ENCODE measurements at places on chromosomes 16 and 17.
A peak's percentile ranks its signal among the peaks of the same experiment; 100 is the strongest.

DNA sequence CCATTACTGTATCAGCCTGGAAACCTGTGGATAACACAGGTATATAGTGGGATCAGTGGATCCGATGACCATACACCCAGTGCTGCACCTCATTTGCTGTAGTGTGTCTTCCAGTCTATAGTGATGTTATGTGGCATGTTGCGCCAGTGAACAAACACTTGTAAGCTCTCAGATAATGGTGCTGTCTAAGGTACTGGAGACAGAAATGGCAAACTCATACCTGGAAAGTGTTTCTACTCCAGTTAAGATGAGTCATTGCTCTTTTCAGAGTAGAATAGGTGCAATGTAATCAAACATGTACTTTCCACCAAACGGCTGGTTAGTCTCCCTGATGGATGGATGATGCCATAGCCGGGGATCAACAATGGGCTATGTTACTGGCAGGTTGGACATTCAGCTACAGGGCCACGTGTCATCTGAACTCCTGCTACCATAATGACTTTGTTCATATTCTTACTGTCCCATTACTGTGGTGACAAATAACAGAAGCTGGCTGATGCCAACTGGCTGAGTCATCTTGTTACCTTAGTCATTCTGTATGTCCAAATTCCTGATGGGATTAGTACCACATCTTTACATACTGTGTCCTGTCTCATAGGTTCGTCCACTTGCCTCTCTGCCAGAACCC lies 6.3 kb downstream of the CCL11 start:
- no peak for DNase-seq

DNA sequence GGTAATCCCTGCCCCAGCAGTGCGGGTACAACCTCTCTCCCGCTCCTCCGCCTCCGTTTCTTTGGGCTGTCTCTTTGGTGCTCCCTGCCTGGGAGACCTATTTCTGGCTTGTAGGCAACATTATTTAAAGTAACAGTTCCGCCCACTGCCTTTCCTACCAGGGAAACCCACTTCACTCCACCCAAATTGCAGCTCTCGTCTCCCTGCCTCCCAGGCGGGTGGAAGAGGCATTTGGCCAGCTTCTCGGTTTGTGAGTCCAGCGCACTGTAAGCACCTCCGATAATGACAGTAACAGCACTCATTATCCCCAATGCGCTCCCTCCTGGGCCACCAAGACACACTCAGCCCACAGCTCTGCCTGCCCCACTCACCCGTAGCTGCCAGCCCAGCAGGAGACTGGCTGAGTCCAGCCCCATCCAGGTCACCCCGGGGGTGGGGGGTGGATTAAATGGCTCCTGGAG lies 165.1 kb upstream of the CDC42EP4 start:
- peak; percentile 67 for DNase-seq

DNA sequence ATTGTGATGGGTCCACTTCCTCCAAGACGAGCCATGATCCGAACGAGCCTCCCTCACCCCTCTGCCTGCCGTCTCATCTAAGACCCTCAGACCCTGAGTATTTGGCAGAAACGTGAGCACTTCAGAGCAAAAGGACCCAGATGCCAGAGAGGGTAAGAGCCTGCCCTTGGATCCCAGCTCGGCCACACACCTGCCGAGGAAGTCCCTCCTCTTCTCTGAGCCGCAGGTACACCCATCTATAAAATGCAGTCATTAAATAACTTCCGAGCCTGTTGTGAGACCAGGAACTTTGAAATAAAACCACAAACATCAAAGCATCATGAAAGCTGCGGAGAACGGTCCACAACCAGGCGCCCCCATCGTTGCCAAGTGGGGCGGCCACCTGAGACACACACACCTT lies 64.8 kb upstream of the DOC2B start:
- DNase-seq: no peak

GRCh38 chr16:70476272-70477020 lies 22.1 kb downstream of the FCSK start:
- DNase-seq: no peak

- no peak for DNase-seq
Observed at GRCh38 chr17:44187131-44187899, 543 bp downstream of the TMUB2 start.

GRCh38 chr16:72896485-72897118 lies 151.3 kb downstream of the ZFHX3 start:
- DNase-seq: no peak

- no peak for DNase-seq
Observed at GRCh38 chr16:17368446-17368845, 102.3 kb downstream of the XYLT1 start.

DNA sequence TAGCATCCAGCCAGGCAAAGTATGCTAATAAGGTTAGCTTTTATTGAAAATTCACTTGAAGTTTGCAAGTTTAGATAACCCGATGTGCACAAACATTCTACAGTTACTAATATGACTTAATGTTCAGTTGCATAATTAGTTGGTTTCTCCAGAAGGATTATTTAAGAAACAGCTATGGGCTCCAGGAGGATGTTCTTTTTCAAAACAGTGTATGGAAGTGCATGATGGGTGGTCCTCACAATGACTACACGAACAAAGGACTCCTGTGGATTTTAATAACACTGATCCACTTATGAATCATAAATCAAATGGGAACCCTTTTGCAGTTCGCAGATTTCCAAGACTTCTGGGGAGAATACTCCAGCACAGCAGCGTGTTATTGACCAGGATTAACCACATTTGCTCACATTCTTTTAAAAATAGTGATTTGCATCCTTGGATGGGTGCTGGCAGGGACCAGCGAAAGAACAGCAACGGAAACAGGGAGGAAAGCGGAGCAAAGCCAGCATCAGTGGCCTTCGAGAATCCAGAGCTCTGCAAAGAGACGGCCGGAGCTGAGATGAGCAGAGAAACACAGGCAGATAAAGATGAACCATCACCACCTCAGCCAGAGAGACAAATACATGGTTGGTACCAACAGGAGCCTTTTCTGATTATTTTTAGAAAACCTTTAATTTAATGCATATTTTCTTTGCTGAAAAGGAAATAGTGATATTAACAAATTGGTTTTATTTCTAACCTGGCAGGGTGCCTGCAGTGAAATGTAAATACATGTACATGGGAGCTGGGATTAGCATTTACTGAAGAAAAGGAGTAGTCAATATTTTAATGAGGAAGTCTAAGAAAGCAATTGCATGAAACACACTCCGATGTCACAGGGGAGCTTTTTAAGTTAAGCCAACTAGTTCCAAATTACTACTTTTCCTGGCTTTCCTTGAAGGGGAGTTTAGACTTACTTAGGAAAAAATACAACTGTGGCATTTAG lies 623.2 kb upstream of the ZFHX3 start:
- no peak for DNase-seq

DNA sequence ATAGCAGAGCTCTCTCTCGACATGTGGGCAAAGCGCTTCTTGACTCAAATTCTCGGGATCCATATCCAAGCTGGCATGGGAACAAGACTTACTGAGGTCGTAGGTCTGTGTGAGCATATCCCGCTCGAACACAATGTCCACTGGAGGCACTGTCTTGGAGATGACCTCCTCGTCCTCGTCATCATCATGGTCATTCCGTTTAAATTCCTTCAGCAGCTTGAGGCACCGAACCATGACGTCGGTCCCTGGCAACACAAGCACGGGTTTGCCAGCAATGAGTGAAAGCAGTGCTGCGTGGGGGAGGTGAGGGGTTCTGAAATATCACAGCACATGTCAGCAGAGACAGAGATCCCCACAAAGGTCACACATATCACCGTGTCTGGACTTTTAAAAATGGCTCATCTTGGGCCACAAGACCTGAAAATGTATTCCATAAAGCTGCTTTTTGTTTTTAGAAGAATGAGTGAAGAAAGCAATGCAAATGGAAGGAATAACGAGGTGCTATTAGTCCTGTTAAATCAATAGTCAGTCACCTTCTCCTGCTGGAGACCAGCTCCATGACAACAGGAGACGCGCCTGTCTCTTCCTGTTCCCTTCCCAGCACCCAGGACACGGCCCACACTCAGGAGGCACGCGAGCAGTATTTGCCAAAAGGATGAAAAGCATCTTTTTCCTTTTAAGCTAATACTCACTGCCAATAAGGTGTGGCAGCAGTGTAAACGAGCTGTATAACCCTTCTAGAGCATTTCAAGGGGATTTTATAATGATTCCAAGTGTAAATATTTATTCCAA lies 37.9 kb downstream of the GTF3C1 start:
- DNase-seq: no peak

- no peak for DNase-seq
Observed at GRCh38 chr16:67801883-67802282, 4.5 kb downstream of the RANBP10 start.

DNA sequence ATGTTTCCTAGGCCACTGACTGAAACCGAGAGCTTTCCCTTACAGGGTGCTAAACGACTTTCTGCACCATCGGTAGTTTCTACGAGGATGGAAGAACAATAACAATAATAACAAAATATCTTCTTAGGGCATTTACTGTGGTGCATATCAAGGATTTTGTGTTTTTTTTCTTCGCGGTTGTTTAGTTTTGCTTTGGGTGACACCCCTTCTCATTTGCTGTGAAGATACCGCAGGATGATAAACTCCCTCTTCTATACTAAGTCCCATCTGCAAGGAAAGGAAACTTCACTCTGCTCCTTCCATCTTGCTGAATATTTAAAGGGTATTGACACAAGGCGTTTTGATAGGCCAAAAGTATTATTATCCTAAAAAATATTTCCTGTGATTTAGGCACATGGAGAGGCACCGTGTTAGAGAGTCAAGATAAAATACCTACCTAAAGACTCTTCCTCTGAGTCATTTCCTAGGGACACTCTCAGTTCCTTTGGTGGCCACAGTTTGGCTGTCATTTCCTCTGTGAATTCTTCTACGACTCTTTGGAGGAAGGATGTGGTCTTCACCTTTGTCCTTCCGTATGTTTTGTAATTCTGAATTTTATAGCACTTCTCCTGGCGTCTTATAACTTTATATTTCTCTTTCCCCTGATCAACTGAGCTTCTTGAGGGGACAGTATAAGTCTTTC lies 318.8 kb downstream of the CDH13 start:
- DNase-seq: no peak

DNA sequence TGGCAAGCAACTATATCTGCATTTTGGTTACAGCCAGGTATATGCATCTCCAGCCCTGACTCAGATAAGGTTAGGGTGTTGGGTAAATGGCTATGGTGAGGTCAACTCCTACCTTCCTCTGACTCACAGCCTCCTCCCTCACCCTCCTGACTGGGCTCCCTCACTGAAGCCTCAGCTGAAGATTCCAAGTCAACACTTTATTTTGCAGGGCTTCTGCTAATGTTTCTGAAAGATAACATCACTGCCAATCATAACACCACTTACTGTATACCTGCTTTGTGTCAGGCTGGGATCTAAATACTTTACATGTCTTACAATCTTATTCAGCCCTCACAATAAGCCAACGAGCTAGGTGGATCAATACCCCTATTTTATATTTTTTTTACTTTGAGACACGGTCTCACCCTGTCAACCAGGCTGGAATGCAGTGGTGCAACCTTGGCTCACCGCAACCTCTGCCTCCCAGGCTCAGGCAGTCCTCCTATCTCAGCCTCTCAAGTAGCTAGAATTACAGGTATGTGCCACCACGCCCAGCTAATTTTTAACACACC lies 47.8 kb upstream of the GCSH start:
- no peak for DNase-seq

DNA sequence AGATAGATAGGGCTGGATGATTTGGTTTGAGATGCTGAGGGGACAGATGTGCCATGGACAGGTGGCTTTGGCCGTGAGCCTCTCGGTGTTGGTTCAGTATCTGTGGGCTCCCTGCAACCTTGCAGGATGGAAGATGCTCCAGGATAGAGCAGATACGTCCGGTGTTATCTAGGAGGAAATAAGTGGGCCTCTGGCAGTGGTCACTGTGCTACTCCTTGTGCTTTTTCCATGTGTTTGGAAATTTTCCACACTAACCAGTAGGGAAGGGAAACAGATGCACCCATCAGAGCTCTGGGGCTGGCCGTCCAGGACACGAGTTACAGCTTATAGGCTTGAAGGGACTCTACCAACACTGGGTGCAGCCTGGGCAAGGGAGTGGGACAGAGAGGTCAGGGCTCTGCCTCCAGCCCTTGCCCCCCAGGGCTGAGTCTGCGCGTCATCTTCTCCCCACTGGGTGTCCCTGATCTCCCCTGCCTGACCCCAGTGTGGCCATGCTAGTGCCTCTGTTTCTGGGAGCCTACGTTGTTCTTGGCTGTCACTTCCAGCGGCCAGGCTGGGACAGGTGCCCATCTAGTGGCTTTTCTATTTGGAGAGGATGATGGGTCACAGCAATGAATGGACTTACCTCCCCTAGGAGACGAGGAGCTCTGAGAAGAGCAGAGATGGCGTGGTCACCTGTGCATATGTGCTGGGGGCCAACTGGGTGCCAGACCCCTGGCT lies 166.9 kb downstream of the SEC14L1 start:
- no peak for DNase-seq

- DNase-seq: no peak
Observed at GRCh38 chr17:58416937-58417299, 416 bp downstream of the RNF43 start.

DNA sequence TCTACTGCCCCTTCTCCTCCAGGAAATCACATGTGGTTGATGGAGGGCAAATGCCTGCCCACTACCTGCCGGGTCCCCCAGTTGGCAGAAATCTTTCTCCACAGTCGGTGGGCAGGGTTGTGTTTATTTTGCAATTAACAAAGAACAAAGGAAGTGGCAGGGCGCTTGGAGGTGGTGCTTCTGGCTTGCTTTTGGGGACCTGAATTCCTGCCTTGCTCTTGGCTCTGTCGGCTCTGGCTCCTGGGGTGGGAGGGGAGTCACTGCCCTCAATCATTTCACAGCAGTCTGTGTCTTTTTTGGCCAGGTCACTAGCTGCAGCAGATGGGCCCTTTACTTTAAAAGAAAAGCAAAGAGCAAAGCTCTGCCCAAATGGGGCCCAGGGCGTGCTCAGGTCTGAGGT lies 69.2 kb downstream of the C16orf78 start:
- peak; percentile 4 for DNase-seq

DNA sequence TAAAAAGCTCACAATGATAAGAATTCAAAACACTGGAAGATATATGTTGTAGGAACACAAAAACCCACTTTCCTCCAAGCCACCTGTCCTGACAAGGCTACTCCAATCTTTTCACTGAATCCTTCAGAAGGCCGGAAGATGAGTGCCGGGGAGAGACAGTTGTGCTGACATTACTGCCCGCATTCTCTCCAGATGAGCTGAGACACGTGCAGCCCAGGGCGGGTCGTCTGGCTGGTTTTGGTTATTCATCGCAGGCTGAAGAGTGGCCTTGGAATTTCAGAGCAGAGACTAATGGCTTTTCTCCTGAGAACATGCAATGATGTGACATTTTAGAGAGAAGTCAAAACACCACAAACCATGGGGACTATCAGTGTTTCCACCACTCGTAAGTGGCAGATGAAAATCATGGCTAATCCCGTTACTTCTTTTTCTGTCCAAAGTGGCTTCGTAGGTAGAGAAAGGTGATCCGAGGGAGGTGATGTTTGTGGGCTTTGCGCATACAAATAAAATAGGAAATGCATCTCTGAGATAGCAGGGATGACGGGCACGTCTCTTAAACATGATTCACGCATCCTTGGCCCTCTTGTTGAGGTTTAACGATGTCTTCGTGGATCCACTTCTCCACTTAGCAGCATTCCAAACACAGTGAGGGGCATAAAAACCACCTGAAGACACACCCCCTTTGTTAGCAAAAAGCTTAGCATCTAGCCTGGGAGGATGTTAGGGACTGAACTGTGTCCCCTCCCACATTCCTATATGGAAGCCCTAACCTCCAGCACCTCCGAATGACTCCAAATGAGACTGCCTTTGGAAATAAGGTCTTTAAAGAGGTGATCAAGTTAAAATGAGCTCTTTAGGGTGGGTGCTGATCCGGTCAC lies 134.0 kb downstream of the IRX3 start:
- DNase-seq: no peak
